ENCODE measurements at places on chromosomes 6 and 20. TPM values are rescaled to one million over a fixed set of nuclear protein-coding genes. Genes with fewer than 3 reads are reported as not detected.

DNA sequence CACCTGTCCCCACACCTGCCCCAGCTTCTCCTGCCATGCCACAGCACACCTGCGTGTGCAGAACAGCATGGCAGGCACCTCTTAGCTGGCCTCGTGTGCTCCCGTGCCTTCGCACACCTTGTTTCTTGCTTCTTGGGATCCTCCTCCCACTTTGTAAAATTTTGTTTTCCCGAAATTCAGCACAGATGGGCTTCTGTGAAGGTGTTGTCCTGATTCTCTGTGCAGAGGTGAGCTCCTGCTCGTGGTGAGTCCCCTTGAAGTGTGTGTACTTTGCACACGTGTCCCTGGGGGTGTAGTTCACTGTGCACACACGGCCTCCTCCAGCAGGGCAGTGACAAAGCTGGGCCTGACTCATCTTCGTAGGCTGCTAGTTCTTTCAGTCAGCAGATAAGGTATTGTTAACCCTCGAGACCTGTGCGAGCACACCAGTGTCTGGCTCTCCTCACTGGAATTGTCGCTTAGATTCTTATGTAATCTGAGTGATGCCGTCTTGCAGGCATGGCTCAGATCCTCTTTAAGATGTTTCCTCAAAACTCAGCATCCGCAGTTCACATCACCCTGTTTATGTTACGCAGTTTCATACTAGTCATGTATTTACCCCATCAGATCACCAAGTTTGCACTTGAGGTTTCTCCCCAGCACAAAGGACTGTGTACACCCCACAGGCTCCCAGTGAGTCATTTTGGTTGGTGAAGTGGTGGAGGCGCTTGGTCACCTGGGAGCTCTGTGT, 77.7 kb downstream of the CDYL start:
- DNase-seq = no peak

- DNase-seq = no peak
These were observed 15.5 kb downstream of the OVOL2 start for GRCh38 chr20:18042229-18042628.

GRCh38 chr6:135411339-135411738, 86.2 kb downstream of the AHI1 start:
- DNase-seq = no peak

GINM1 gene
- 36.5 TPM for total RNA-seq

DNA sequence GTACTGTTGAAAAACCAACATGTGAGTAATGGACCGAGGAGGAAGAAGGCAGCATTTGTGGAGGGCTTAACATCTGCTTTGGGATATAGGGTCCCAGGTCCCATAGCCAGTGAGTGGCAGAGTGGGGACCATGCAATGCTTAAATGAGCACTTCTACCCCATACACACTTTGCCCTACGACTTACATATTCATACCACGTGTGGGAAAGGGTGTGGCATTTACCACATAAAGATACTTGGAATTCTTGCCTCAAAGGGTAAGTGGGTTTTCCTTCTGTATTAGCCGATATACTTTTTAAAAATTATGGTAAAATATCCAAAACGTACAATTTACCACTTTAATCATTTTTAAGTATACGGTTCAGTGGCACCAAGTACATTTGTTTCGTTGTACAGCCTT, 199.3 kb downstream of the BACH2 start:
- DNase-seq = no peak

DNA sequence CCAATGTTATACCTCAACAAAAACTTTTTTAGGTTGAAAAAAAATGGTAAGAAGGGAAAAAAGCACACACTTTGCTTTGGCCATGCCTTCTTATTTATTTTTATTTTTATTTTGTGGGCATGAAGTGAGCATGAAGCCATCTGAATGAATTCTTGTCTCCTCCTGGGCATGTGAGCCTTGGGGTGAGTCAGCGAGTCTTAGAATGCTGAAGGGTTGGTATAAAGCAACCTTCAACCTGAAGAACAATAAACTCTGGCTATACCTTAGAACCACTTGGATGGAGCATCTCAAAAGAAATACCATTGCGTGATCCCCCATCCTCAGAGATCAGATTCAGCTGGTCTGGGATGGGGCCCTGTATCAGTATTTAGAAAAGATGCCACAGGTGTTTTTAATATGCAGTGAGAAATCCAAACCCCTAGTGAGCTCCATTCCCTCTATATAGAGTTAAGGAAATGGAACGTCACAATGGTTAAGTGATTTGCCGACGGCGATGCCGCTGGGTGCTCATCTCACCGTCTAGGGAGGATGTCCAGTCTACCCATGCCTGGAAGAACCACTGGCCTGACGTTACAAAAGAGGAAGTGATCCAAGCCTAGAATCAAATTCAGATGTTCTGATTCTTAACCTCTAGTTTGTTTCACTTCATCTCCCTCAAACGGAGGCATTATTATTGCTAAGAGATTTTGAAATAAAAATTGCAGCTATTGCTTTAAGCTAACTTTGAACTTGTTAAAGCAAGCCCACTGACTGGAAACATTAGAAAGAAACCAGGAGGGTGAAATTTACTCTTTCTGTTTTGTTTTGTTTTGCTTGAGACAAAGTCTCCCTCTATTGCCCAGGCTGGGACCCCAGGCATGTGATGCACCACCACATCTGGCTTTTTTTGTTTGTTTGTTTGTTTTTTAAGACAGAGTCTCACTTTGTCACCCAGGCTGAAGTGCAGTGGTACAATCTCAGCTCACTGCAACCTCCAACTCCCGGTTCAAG, 67.1 kb downstream of the EDN1 start:
- no peak for DNase-seq

- no peak for DNase-seq
These were observed 10.4 kb upstream of the SNPH start for GRCh38 chr20:1255675-1256074.

DNA sequence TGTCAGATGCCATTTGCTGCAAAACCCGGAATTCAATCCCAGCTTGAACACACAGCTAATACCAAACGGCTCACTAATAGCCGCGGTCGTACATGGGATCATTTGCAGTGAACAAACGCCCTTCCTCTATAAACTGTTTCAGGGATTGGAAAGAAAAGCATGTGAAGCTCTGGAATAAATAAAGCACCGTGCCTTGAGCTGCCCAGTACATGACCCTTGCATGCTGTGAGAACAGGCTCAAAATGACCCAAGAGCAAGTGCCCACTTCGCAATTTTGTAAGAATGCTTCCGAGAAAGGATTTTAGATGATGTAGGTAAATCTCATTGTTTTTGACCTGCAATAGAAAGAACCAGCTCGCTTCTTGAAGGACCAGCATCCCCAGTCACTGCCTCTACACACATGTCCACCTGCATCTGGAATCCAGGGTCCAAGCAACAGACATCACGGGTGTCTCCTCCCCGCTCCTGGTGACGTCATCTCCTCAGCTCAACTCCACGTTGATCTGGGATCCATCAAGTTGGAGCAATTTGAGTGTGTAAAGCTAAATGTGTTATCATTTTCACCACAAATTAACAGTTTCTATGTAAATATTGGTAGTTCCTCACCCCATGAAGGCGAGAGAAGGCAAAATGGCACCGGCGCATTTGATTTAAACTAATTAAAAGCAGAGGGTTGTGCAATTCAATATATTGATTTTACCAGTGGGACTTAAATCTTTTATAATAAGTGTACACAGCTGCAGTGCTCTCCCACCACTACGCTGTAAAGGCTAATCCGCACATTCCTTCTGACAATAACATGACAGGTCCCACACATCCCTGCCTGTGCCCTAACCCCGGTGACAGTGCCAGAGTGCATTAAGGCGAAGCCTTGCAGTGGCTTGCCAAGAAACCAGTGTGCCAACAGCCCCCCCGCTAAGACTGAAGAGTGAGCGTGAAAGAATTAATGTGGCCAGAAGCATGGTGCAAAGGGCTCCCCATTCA, 6.2 kb downstream of the BMP7 start:
- no peak for DNase-seq

- DNase-seq = no peak
These were observed 40.4 kb upstream of the ARG1 start for GRCh38 chr6:131532580-131533039.

GRCh38 chr6:63278916-63279315, 40.9 kb downstream of the LGSN start:
- no peak for DNase-seq

GRCh38 chr20:25549843-25550477, 35.4 kb downstream of the NINL start:
- DNase-seq = no peak

DNA sequence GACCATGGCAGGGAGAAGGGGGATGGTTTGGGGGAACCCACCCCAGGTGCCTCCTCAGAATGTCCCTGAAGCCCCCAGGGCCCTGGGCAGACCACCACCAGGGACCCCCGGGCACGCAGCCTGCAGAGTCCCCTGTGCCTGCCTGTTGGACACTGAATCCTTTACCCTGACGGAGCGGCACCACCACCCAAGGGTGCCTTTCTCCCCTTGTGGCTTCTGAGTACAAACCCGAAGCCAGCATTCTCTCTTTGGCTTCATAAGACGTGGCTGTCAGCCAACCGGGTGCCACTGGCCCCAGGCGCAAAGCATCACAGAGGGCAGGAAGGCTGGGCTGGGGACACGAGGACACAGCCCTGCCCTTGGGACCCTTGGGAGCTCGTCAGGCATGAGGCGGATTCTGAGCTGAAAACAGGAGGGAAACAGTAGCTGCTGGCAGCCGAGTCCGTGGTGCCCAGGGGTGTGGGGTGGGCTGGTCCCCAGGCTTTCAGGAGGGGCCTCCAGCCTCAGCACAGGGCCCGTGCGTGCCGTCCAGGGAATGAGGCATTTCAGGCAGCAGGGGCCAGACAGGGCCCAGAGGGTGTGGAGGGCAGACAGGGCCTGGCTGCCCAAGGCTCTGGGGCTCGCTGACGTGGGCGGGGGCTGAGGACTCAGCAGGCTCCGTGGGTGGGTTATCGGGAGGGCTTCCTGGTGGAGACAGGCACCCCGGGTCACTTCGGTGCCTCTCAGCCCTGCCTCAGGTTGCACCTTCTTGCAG, 3.5 kb downstream of the COL9A3 start:
- no peak for DNase-seq

DNA sequence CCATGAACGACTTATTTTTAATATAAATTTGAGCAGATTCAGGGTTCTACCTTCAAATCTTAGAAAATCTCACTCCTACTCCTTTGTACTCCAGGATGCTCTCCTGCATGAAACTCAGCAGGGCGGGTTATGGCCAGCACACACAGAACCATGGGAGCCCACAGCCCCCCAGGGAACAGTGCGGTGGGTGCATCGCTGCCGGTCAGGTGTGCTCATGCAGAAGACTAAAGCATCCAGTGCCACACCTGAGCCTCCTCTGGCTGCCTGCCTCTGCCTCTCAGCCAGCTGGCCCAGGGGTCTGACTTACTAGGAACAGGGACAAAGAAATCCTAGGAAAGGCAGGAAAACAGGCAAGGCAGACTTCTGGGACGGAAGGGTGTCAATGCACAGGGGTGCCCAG, 31.8 kb downstream of the EZR start:
- no peak for DNase-seq

FAM209B gene
- not detected for total RNA-seq

CST4 gene
- not detected for total RNA-seq

BRPF3 gene
- total RNA-seq = 10.1 TPM

GRCh38 chr6:143542888-143543287, 31.4 kb upstream of the FUCA2 start:
- DNase-seq = no peak

GRCh38 chr6:93088621-93089501, 330.5 kb downstream of the EPHA7 start:
- DNase-seq = no peak

GRCh38 chr20:60258255-60258863, 300.1 kb downstream of the CDH26 start:
- no peak for DNase-seq

DNA sequence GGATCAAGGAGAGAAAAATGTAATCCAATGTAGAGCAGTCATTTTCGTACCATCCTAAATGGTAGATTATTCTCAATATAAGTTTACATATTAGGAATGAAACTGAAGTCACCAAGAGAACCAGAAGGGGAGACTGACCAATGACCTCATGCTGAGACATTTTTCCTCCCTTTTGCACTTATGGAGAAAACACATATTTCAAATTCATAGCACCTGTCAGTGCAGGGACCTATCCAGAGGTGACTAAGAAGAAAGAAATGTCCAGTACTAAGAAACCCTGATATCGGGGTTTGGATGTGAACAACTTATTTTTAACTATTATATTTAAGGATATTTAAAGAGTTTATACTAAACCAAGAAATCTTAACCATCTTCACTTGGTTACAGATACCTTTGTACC, 16.6 kb upstream of the LYRM2 start:
- DNase-seq = no peak

GRCh38 chr6:27669624-27670301, 196.9 kb upstream of the ZNF184 start:
- DNase-seq = no peak

- DNase-seq = no peak
These were observed 140.4 kb upstream of the TENT5A start for GRCh38 chr6:81892891-81893290.

LY6G5C gene
- total RNA-seq = not detected

DNA sequence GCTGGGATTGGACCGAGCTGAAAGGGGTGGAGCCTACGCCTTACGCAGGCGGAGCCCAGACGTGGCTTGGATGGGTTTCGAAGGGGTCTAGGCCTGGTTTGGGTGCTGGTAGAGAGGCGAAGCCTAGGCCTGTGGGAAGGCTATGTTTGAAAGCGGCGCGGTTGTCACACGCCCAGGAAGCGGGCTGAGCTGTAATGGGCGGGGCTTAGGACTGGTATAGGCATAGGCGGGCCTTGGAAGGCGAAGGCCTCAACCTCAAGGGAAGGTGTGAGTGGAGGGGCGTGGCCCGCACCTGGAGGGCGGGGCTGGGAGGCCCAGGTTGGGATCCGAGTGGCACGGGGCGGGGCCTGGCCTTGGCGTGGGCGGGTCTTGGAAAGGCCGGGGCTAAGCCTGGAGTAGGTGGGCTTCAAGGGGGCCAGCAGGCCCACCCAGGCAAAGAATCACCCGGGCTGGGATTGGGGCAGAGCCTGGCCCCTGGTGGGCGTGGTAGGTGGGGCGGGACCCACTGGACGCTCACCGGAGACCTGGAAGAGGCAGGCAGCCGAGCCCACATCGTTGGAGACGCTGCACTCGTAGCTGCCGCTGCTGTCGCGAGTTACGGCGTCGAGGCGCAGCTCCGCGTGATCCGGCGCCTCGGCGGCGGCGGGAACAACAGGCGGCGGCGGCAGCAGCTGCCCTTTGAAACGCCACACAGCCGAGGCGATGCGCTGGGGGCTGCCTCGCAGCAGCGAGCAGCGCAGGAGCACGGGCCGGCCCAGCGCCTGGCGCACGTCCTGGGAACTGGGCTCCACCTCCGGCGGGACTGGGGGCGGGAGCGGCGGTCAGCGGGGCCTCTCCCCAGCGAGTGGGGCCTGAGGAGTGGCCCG, 49.0 kb downstream of the MDGA1 start:
- no peak for DNase-seq

DNA sequence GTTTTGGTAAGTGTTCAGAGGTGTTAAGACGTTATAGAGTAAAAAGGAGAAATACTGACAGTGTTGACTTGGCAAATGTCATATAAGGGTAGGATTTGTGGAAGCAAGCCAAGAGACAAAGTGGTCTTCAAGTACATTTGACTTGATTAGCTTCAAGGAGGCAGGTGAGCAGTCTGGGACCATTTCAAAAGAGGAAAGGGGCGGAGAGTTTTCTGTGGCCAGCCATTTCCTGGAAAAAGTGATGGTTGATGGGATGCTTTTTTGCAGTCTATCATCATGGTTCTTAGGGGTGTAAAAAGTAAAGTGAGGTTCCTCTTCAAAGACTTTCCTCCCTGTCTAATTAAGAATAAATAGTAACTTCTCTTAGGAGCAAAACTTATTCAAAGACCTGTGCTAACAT, 28.7 kb downstream of the FKBP1A start:
- DNase-seq = no peak
